ENCODE measurements at places on chromosomes 6 and 20.

- DNase-seq: no peak
These were observed 63.7 kb upstream of the POPDC3 start for GRCh38 chr6:105243487-105243886.

DNA sequence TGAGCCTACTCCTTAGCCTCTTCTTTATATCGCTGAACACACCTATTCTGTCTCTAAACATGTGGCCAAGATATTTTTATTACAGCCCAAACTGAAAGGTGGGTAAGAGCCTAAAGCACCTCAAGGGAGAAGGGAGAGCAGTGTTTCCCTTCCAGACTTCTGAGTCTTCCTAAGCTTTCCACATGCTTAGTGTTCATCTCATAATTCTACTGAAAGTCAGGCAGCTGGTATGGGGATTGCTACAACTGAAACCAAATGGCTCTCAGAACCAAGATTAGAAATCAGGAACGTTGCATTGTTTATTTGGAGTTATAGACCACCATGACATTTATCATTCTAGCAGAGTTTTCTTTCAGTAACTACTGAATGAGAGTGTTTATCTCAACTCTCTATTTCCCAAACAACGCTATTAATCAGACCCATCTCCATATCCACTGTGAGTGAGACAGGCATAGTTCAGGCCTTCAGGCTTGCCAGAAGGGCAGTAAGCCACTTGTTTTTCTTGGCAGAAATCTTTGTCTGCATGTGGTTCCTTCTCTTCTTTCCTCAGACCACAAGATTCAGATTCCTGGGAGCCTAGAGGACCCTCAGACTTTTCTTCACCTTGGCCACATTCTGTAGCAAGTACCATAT, 22.8 kb downstream of the VGLL2 start:
- DNase-seq: no peak

DNA sequence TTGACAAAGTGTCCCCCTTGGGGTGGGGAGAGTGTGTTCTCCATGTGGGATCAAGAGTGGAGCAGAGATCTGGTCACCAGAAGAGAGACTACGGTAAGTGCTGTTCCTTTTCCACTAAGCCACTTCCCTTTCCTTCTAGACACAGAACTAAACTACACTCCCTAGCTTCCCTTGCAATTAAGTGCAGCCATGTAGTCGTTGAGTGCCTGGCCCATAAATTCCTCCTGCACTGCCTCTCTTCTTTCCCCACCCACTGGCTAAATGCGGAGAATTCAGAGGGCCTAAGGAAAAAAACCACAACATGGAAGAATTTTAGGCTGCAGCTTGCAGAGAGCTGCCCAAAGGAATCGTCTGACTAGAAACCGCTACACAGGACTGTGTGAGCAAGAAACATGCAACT, 1.5 kb downstream of the WDR27 start:
- no peak for DNase-seq

GRCh38 chr6:26322645-26323482, 42.1 kb upstream of the BTN3A2 start:
- DNase-seq: no peak

DNA sequence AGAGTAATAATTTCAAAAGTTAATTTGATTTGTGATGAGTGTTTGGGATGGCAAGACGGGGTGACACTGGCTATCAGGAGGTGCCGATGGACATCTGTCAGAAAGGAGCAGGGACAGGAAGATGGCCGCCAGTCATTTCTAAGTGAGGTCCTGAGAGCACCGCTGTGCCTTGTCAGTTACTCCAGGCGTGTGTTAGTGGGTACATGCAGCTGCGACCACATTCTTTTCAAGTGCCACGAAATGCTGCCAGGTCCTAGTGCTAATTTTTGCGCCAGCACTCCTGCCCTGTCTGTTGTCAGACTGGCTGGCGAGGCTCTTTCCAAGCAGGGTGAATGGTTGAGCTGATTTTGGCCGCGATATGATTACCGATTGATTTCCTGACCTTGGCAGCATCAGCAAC, 64.6 kb upstream of the INSM1 start:
- no peak for DNase-seq

GRCh38 chr6:17585766-17586490, 14.2 kb upstream of the FAM8A1 start:
- no peak for DNase-seq

DNA sequence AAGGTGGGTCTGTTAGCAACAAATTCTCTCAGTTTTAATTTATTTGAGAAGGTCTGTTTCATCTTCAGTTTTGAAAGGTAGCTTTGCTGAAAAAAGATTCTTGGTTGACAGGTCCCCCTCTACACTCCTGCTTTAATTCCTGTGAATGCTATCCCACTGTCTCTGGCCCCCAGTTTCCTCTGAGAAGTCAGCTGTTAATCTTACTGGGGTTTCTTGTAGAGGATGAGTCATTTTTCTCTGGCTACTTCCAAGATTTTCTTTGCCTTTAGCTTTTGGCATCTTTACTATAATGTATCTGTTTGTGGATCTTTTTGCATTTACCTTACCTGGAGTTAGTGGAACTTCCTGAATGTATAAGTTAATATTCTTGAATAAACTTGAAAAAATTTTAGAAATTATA, 122.7 kb downstream of the MMS22L start:
- no peak for DNase-seq

DNA sequence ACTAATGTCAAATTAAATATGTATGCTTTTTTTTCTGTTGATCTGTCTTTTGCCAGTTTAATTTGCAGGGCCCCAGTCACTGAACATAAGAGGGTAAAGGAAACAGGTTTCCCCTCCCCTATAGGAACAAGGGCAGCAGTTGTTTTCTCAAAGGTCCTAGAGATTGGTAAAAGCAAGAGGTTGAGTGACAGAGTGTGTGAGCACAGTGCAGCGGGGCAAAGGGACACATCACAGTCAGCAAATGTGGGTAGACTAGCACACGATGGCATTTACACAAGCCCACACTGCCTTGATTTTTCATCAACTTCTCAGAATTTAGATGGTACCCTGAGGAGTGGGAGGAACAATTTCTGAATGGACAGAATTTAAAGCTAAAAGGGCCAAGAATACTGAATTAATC, 138.7 kb upstream of the MYLIP start:
- no peak for DNase-seq

GRCh38 chr6:20660534-20660933, 126.3 kb downstream of the CDKAL1 start:
- no peak for DNase-seq

- no peak for DNase-seq
These were observed 60.5 kb downstream of the EYS start for GRCh38 chr6:65646544-65646943.

DNA sequence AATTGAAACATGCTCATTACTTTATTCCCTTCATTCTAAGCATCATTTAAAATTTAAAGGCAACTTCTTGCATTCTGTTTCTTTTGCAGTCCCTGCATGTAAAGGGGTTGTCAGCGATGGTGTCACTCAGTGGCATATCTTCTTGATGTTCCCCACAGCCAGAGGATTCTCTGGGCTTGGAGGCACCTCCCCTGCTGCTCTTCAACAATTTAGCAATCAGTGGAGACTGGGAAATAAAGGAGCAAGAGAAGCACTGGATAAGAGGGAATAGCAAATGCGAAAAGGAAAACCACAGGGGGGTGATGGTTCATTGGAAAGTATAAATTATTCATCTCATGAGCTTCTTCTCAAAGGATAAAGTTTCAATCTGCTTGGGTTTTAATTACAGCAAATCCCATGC, 30.7 kb upstream of the MC3R start:
- DNase-seq: no peak

DNA sequence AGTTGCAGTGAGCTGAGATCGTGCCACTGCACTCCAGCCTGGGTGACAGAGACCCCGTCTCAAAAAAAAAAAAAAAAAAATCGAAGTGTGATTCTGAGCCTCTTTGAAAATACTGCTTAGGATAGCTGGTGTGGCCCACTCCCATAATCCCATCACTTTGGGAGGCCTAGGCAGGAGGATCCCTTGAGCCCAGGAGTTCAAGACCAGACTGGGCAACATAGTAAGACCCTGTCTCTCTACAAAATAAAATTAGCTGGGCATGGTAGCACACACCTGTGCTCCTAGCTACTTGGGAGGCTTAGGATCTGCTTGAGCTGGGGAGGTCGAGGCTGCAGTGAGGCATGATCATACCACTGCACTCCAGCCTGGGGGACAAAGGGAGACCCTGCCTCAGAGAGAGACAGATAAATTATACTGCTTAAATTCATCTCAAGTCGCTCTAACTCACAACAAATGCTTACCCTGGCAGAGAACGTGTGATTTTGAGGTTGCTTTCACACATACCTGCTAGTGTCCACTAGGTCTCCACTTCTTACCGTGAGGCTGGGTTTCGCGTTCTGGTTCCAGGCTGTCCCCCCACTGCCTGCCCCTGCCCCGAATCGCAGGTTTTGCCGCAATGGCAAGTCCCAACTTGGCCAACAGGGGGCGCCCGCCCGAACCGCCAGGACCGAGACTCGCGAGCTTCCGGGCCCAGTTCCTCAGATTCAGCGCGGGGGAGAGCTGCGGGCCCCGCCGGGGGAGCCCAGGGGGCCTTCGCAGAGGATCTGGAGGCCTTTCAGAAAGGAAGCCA, 12.3 kb upstream of the TMC2 start:
- DNase-seq: peak; percentile 6

GRCh38 chr6:27121640-27122039, 125.9 kb upstream of the PRSS16 start:
- DNase-seq: no peak

DNA sequence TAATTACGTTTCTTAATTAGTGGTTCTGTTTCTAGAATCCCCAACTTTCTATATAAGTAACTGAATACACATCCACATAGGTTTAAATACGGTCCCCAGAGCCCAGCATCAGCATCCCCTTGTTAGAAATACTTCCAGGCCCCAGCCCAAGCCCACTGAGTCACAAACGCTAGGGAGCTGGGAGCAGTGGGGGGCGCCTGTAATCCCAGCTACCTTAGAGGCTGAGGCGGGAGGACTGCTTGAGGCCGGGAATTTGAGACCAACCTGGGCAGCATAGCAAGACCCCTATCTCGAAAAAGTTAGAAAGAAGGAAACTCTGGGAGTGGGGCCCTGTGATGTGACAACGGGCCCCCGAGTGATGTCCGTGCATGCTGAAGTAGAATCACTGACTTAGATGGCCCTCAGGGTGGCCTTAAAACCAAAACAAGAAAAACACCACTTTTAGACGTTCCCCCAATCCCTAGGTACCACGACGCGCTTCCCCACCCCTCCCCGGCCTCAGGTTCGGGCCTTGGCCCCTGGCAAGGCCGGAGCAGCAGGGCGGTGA, 1.3 kb upstream of the PPP1R3G start:
- DNase-seq: no peak

GRCh38 chr6:137045222-137045789, 541 bp upstream of the IL20RA start:
- no peak for DNase-seq

DNA sequence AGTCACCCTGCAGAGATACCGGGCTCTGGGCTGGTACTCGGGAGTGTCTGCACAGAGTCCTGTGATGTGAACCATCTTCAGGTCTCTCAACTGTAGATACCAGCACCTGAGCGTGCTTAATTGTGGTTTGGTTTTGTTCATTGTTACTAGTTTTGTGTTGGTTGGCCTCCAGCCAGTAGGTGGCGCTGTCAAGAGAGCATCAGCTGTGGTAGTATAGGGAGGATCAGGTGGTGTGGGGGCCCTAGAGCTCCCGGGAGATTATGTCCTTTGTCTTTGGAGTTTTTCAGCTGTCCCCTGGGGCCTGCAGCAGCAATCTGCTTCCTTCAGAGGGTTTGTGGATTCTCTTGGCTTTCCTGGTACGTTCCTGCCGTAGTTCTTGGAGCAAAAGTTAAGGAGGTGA, 67.9 kb downstream of the CDYL start:
- DNase-seq: no peak

- DNase-seq: no peak
These were observed 997.0 kb downstream of the GRIK2 start for GRCh38 chr6:102390541-102390940.

- no peak for DNase-seq
These were observed 119.9 kb upstream of the TRAF3IP2 start for GRCh38 chr6:111725446-111726112.

- DNase-seq: no peak
These were observed 994 bp downstream of the FOXC1 start for GRCh38 chr6:1610497-1611321.

DNA sequence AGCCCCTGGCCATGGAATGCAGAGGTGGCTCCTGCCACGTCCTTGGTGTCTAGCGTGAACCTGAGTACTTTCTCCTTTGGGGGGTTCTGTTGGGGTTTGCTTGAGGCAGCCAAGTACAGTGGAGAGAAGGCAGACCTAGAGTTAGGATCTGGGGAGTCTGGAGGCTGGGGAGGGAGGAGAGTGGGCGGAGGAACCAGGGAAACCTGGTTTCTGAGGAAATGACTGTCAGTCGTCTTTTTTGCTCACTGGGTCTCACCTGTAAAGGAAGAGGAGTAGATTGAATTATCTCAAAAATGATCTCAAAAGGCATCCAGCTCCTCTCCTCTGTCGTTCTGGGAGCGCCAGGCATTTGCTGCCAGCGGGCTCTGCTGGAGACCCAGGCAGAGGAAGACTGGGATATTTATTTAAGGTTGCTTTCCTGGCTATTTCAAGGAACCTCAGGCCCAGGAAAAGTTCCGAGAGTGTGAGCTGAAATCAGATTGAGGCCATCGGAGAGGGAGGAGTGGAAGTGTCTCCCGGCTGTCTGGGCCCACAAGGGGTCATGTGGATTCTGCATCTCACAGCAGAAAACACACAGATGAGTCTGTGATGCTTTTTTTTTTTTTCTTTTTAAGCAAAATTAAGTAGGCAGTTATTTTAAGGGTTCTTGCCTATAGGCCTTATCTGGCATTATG, 16.1 kb downstream of the EPB41L1 start:
- DNase-seq: no peak

GRCh38 chr20:36919715-36920333, 31.7 kb downstream of the SAMHD1 start:
- no peak for DNase-seq

DNA sequence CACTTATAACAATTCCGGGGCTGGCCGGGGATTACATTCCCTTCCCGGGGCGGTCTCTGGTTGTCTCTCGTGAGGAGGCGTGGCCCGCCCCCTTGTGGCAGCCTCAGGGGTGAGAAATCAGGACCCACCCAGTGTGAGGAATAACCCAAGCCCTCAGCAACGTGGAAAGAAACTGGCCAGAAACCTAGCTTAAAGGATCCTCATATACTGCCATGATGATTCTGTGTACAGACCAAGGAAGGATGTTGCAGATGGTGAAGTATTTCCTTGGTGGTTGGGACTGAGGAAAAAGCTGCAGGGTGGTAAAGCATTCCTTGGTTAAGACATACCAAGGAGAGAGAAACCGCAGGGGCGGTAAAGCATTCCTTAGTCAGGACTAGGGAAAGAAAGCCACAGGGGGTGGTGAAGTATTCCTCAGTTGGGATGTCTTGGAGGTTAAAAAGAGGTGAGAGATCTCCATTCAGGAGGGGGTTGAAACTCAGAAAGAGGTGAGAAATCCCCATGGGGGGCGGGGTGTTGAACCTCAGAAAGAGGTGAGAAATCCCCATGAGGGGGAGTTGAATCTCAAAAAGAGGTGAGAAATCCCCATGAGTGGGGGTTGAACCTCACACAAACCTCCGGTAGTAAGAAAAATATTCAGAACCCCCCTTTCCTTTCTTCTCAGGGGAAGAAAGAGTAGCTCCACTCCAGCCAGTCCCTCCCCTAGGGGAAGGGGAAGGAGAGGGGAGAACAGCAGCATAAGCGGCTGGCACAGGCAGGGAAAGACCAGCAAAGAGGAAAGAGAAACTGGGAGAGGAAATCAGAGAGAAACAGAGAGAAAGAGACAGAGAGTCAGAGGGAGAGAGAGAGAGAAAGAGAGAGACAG, 238.1 kb downstream of the RNGTT start:
- DNase-seq: no peak

GRCh38 chr6:142726616-142727015, 218.4 kb downstream of the HIVEP2 start:
- no peak for DNase-seq

- DNase-seq: no peak
These were observed 143.4 kb downstream of the BCKDHB start for GRCh38 chr6:80249897-80250296.
